Vein endothelial cell (primary cell): ENCODE measurements at places on chromosomes 4 and X. TPM values are rescaled to one million over a fixed set of nuclear protein-coding genes. Genes with fewer than 3 reads are reported as not detected.

The JAKMIP1 gene
- total RNA-seq: not detected in 2 replicates

The PGAM4 gene
- not detected in 2 replicates for total RNA-seq

The NLGN4X gene
- not detected in 2 replicates for total RNA-seq

The TMPRSS11F gene
- total RNA-seq: not detected in 2 replicates

The RHOXF1 gene
- not detected in 2 replicates for total RNA-seq

The CACNA1F gene
- total RNA-seq: under 0.01 TPM in 1 of 2 replicates, not detected in the other

The HELT gene
- not detected in 2 replicates for total RNA-seq

The PALLD gene
- 21.0 and 31.0 TPM in 2 replicates for total RNA-seq

The HSFX4 gene
- total RNA-seq: not detected in 2 replicates

The INTU gene
- total RNA-seq: 2.6 and 4.6 TPM in 2 replicates

The UCP1 gene
- total RNA-seq: not detected in 2 replicates
